Bone marrow (tissue), 2 donors: ENCODE measurements at places on chromosomes 7 and 10.

DNA sequence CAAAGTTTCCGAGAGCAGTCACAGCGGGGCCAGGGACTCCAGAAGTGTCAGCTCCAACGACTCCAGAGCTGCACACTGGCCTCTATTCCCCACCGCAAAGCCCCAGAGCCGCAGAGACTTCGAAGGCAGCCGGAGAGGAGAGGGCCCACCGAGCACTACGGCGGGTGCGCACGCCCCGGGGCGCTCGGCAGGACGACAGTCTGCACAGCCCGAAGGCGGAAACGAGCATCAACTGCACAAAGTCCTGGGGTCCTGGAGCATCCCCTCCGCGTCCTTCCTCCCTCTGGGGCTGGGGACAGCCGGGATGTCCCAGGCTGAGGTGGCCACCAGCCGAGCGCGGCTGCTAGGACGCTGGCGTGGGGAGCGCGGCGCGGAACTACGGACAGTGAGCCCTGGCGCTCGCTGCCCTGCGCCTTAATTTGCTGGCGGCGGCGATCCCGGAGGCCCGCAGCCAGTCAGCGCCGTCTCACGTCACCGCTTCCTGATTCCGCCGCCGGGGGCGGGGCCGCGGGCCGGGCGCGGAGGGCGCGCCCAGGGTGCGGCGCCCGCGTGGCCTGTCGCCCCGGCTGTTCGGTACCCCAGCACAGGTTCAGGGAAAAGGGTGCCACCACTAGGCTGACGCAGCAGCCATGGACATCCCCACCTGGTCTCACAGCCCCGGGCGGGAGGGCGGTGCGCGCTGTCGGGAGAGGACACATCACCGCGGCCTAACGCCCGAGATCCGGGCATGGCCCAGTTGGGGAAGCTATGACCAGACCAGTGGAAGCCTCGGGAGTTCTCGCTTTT, at the start of gene TBX20:
Gene TBX20, minus strand, starts transcription at position 391 of the 786 bp plus-strand sequence. CDS start 480 bp downstream, outside the sequence.
- DNase-seq = no peak

DNA sequence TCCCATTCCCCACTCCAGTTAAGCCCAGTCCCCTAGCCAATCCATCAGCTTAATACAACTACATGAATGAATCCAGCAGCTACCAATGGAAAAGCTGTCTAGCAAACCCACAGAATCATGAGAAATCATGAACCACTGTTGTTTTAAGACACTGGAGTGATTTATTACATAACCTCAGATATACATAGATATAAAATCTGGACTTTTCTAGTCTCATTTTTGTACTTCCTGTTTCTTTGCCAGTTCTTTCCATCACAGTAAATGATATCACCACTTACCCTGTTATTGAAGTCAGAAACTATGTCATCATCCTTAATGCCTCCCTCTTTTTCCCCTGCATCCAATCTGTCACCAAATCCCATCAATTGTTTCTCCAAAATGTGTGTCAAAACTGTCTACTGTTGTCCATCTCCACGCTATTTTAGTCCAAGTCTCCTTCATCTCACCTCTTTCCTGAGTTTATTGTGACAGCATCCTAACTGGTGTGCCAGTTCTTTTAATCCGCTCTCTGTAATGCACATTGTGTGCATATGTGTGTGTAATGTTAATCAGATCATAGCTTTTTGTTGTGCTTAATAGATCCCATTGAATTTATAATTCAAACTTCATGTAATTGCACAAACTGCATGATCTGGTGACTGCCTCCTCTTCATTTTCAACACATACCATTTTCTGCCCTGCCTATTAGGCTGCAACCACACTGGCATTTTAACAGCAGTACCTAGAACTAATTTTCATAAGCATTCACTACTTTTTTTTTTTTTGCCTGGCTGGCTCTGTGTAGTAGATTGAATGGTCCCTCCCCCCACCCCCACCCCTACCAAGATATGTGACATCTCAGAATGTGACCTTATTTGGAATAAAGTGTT, 56.0 kb downstream of the MKLN1 start:
- DNase-seq = no peak

GRCh38 chr10:84548869-84549268, 220.5 kb downstream of the CCSER2 start:
- DNase-seq = no peak

DNA sequence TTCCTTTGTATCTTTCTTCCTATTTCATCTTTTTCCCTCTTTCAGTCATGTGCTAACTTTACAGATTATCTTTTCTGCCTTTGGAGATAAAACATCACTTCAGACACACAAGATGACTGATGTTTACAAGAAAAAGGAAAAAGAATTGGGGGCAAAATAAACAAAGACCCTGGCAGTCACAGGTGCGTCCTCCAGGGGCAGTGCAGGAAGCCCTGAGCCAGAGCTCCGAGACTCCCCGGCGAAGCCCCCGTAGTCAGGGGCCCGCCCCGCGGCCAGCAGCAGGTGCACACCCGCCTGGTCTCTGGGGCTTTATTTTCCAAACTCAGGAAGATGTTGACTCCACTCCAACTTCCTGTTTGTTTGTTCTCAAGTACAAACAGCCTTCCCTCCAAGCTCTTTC, 10.2 kb downstream of the STK32C start:
- DNase-seq = no peak

- DNase-seq = no peak
These were observed 118.5 kb downstream of the ZNF33B start for GRCh38 chr10:42519761-42520460.

GRCh38 chr10:101771380-101771779, 4.5 kb downstream of the FGF8 start:
- no peak for DNase-seq

DNA sequence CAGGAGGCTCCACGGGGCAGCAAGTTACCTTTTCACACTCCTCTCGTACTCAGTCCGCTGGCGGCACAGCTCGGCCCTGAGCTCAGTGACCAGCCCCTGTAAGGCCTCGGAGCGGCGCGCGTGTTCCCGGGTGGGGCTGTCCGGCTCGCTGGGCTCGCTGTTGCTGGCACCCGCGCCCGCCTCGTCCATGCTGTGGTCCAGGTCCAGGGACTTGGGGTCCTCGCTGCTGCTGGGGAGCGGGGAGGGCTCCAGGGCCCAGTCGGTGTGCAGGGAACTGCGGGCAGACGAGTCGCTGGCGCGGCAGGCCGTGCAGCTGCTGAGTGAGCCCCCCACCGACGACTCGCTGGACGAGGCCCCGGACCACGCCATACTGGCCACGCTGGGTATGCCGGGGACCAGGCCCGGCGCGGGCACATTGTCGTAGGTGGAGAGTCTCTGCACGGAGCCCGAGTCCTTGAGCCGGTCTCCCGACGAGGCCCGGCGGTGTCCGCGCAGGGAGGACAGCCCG, 143.8 kb downstream of the MAPK8 start:
- no peak for DNase-seq

DNA sequence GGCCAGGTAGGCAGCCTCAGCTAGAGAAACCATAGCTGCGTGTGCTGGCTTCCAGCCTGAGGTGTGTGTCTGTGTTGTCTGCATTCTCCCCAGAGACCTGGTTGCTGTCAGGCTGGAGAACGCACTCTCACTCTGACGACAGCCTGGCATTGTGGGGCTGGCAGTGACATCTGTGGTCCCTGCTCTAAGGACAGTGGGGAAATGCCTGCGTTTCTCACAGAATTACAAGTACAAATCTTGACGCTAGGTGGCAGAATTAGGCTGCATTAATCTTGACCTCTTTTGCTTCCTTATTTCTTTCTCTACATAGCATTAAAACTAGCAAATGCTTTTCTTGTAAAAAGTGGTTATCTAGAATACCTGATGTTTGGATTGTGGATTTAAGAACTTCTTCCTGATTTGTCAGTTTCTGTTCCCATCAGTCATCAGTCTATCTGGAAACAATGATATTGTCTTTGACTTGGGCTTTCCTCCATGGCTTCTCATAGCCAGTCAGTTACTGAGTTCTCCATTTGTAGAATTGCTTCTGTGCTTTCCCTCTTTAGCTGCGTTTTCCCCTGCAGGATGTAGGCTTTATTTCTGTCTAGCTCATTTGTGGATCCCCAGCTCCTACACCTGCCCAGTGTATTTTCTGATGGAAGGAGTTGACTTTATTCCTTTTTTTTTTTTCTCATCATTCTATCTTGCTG, 86.0 kb downstream of the FANK1 start:
- DNase-seq = no peak

- no peak for DNase-seq
These were observed 120.9 kb upstream of the DIP2C start for GRCh38 chr10:810351-810846.

DNA sequence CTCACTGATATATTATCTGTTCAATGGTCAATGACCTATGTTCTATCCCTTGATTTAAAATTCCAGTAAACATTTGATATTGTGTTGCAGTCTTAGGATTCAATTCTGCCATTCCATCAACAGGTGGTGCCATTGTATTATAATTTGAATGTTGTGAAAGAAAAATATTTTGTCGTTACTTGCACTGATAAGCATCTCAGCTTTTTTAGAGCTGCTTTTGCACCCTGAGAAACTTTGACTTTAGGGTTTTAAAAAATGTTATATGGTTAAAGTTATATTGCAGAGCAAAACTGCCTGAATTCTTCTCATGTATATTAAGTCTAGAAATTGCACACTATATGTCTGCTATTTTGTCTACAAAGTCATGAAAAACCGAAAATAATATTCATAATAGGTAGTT, 18.8 kb upstream of the MINDY3 start:
- DNase-seq = peak; percentile 14

DNA sequence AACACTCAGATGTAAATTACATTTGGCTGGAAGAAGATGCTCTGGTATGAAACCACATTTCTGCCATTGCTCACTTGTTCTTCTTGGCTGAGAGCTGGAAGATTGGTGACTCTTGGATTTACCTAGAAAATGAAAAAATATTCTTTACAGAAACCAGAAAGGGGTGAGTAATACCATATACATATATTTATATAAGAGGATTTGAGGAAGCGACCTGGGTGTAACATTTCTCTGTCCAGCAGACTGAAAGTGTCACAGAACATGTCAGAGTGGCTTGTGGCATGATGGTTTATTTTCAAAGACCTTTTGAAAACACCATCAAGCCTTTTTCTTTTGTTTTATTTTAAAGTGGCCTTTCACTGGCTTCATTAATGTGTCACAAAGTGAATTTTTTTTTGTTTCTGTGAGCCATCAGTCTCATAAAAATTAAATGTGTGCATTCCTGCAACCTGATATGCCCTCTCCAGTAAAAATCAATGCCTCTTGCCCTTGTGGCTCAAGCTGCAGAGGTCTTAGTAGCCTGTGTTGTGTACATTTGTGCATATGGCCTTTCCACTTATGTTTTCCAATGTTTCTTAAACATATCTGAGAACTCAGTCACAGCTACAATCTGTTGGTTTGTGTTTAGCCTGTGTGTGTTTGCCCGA, 23.5 kb downstream of the CREB5 start:
- no peak for DNase-seq

- DNase-seq = no peak
These were observed 34.0 kb downstream of the BRI3 start for GRCh38 chr7:98315318-98315993.

DNA sequence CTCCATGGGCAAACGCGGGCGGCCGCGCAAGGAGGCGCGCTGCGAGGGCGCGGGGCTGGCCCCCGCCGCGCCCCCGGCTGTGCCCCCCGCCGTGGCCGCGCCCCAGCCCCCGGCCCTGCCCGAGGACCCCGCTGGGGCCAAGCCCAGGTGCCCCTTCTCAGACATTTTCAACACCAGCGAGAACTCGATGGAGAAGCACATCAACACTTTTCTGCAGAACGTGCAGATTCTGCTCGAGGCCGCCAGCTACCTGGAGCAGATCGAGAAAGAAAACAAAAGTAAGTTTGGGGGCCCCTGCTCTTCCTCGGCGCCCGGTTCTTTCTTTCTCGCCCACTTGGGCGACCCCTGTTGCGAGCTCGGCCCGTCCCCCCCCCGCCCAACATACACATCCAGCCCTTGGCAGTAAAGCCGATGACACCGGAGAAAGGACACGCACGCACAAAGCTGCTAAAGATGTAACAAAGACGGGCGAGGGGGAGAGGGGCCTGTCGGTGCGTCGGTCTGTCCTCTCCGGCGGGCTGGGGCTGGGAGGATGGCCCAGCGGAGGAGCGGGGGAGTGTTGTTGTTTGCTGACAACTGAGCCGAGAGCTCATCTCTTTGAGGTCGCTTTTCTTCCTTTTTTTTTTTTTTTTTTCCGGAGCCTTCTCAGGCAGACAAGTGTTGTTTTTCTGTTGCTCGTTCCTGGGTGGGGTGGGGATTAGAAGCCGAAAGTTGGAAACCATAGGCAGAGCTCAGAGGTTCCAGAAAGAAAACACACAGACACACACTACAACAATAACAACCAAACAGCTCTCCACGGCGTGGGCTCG, 604 bp downstream of the MXI1 start:
- no peak for DNase-seq

- DNase-seq = no peak
These were observed 28.6 kb downstream of the TMEM178B start for GRCh38 chr7:141102436-141102835.

DNA sequence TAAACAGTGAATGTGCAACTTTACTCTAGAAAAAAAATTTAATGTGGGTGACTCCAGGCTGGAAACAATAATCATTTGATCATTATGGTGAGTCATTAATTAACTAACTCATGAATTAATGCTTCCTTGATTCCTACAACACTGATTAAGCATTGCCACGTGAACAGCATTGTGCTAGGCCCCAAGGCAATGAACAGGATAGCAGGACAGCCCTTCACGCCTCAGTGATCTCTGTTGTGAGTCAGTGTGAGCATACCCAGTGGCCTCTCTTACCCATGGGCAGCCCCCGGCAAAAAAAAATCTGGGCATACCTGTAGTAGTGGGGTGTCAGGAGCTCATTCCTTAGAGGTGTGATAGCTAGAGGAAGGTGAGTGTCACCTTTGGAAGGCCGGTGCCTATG, 76.0 kb downstream of the DENND2A start:
- DNase-seq = no peak

DNA sequence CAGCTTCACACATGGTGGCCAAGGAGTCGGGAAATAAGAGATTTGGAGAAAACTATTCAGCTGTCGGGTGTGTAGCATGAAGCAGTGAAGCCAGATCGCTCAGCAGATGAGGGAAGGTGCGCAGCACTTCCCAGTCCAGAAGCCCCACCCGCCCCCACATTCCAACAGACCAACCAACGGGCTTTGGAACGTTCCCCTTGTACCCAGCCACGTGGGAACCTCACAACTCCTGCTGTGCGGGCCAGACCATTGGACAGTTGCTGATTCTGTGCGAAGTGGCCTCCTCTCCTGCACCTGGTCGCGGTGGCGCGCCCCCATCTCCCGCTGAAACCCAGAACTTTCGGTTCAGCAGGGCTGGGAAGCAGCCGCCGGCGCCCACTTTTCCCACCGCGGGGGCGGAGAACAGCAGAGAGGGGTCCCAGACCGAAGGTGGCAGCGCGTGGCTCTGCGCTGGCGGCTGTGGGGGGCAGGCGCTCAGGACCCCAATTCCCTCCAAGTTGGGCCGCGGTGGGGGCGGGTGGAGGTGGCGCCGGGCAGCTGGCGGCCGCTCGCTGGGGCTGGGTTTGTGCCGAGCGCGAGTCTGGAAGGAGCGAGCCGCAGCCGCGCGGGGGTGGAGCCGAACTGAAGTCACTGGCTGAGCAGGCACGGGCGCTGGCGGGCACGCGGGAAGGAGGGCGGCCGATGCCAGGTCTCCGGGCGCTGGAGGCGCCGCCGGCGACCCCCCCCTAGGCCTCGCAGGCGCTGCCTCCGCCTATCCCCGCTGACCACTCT, 1301.5 kb upstream of the SORCS1 start:
- DNase-seq = no peak
